GOT3 (cell line): ENCODE measurements at places on chromosomes 7 and 10.

DNA sequence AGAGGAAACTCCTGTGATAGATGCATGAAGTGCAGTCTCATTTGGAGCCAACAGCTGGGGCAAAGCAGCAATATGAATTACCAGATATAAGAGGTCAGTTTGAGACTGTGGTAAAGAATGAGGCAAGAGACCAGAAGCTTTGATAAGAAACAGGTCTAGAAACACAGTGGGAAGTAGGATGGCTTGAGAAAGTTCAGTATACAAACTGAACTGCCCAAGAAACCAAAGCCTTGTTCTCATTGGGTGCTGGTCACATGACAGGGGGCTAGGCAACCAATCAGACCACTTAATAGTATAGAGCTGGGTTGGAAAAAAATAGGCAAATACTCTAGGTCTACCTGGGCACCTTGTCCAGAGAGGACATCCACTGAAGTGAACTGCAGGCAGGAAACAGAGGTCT lies 46.2 kb upstream of the PLCE1 start:
- no peak for DNase-seq

- DNase-seq: no peak
Observed at GRCh38 chr7:31688372-31688771, 1.4 kb downstream of the PPP1R17 start.

DNA sequence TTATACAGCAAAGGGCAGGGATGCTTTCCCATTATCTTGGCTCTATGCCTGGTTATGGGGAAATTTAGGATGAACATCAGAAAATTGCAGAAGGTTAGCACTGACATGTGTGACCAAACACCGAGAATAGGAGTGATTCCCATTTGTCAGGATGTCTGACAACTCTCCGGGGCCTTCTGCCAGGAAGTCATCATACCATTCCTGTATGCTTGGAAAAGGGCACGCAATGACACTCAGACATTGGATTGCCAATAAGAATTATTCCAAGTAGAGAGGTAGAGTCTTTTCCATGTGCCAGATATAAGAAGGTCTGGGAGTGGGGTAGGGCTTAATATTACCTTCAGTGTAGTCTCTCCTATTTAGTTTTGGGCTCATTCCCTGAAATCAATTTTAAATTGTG lies 82.3 kb downstream of the MTPN start:
- no peak for DNase-seq

GRCh38 chr10:62541811-62542210 lies 167.6 kb downstream of the ZNF365 start:
- DNase-seq: no peak

GRCh38 chr10:67151471-67151870 lies 225.6 kb downstream of the LRRTM3 start:
- DNase-seq: no peak
